ENCODE measurements at places on chromosomes 2 and 18.

GRCh38 chr2:8535469-8535795, 146.4 kb upstream of the ID2 start:
- no peak for DNase-seq

- DNase-seq = no peak
Measured at GRCh38 chr2:12170121-12170520, 423.7 kb downstream of the LPIN1 start.

DNA sequence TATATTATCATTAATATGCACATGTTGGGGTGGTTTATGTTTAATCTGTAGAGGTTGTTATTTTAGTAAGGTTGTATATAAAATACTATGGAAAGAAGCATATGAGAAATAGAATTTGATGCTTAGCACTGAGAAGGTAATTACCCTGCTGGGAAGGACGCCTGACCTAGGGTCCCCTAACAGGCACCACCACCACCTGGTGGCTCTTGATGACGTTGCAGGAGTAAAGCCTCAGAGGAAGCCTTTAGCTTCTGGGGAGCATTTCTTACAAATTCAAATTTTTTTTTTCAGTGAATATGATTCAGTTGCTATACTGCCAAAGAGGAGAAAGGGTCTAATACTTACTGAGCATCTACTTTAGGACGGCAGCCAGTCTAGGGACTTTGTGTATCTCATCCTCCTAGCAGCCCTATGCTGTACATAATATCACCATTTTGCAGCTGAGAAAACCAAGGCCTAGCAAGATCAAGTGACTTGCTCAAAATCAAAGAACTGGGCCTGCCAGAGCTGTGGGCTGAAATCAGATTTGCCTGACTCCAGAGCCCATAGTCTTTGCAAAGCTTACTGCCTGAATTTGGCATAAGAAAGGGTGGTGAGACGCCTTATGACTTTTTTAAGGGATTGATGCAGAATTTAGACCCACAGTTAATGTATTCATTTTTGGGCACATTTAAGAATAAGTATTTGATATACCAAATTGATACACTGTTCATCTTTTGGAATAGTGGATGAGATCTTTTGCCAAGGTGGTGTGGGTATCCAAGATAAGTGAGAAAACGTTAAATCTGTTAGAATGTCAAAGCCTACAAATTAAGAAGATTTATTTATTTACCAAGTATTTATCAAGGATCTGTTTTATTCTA, 78.8 kb upstream of the GAREM1 start:
- no peak for DNase-seq

DNA sequence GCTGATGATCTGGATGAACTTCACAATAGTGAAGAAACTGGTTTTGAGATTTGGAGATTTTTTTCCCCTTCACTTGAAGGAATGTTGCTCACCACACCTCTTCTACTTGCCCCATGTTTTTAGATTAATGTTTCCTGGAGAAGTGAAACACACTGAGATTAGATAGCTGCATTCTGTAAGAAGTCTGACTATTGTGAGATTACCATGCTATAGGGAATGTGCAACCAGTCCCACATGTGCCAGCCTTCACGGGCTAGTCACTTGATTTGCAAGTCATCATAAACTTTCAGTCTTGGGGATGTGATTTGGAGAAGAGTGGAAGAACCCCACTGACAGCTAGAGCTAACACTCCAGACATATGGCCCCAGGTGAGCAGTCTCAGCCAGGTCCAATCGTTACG, 7.4 kb upstream of the CCNYL1 start:
- no peak for DNase-seq

GRCh38 chr2:168935810-168936581, 34.9 kb downstream of the G6PC2 start:
- DNase-seq = peak; percentile 79

- no peak for DNase-seq
Measured at GRCh38 chr2:169965495-169965894, 138.2 kb downstream of the UBR3 start.

DNA sequence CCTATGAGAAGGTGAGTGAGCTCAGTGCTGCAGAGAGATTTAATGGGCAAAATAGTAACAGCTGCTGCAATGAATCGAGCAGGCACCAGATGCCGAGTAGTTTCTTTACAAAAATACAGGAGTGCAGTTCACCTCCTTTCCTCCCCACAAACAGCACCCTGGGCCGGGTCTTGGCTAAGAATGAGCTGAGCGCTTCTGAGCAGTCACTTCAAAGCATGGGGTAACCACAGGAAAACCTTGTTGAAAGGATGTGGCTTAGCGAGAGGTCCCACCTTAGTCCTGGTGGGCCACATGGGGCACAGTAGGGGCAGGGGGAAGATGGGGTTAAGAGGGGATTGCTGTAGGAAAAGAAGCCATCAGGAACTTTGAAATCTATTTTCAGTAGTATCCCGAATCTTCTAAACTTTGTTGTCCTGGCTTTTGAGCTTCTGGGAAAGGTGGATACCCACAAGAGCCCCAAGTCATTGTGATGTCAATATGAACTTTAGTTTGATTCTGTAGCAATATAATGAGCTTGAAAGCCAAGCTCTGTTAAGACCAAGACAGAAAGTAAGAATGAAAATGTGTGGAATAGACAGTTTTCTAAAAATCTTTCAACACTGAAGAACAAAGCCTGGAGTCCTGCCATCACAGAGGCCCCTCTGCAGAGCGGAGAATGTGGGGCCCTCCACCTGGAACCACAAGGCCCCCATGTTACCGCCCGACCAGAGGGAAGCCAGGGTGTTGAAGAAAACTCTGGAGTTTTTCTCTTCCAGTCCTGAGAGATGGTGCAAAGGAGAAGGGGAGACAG, 101.0 kb upstream of the ZNF236 start:
- DNase-seq = no peak

DNA sequence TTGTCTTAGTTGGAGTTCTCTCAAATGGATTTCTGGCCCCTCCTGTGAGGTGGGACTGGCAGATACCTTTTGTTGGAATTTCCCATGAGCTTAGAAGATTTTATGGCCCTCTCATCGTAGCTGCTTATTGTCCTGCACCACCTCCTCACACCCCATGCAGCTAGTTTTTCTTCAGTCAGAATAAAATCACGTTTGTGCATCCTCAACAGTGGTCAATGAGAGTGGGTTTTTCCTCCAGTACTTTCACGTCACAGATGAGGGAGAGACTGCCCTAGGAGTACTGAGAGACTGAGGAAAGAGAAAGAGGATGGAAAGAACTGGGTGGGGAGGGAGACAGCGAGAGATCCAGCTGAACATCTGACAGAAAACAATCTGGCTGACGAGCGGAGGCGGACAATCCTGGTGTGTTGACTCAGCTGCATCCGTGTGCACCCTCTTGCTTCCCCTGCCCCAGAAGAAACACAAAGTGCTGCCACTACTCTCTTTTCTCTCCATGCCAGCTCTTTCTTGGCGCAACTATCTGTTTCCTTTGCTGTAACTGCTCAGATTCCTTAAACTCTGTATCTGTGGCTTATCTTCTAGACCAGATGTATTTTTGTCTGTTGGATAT, 7.4 kb downstream of the RAPGEF4 start:
- no peak for DNase-seq

GRCh38 chr2:211745295-211746097, 793.1 kb downstream of the ERBB4 start:
- peak; percentile 25 for DNase-seq

GRCh38 chr2:224922142-224922727, 120.0 kb downstream of the DOCK10 start:
- no peak for DNase-seq

DNA sequence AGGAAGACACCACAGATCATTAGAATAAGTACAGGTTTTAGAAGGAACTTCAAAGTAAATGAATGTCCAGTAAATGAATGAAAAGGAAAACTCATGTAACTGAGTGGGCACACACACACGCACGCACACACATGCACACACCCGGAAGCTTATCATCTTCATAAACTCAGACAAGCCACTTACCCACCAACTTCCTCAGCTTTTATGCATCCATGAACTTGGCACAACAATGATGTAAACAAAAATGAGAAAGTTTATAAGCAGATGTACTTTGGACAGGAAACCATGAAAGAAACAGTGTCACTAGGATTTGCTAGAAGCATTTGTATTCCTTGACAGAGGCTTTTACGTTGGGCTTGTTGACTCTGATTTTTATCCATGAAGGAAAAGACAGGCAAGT, 23.2 kb downstream of the RNF152 start:
- no peak for DNase-seq

GRCh38 chr2:100291152-100291970, 30.9 kb downstream of the LONRF2 start:
- peak; percentile 87 for DNase-seq

DNA sequence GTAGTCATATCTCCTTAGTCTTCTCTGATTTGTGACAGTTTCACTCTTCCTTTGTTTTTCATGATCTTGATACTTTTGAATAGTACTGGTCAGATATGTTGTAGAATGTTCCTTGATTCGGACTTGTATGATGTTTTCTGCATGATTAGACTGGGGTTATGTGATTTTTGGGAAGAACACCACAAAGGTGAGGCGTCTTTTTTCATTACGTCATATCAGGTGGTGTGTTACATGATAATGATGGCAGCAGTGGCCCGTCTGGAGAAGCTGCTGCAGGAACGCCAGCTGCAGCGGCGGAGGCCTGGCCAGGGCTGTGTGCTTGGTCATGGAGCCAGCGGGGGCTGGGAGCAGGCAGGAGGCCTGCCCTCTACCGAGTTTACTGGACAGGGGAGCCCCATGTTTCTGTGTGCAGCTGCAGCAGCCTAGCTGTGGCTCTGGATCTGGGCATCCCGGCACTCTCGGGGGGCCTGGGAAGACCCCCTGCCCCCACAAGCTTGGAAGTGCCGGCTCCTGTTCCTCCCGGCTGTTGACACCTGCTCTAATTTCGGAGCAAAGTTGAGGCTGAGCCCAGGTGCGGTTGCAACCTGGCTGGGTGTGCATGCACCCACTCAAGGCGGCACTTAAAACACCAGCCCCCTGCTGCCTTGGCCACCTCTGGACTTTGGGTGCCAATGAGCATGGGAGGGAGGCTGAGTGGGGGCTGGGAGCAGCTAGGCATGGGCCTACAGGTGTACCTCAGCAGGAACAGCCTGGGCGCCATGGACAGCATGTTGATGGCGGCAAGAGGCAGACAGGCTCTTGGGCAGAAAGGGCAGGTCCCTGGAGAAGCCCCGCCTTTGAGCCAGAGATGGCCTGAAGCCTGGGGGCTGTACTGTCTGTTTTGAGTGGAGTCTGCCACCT, 26.1 kb downstream of the SLC4A10 start:
- DNase-seq = no peak

DNA sequence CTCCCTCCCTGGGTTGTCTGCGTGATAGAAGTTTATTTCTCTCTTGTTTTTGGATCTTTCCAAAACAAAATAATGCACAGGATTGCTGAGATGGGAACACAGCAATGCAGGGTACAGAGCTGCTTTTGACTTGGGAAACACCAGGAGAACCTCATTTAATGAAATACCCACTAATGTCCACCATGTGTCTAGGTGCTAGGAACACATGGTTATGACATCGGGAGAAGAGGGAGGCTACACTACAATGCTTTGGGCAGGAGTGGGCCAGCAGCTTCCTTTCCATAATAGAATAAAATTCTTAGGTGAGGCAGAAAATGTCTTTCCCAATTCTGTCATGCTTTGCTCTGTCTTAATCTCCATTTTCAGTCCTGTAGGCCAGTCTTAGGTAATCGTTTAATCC, 29.2 kb upstream of the KCNF1 start:
- DNase-seq = no peak

GRCh38 chr18:77105028-77105427, 27.6 kb downstream of the MBP start:
- DNase-seq = no peak

DNA sequence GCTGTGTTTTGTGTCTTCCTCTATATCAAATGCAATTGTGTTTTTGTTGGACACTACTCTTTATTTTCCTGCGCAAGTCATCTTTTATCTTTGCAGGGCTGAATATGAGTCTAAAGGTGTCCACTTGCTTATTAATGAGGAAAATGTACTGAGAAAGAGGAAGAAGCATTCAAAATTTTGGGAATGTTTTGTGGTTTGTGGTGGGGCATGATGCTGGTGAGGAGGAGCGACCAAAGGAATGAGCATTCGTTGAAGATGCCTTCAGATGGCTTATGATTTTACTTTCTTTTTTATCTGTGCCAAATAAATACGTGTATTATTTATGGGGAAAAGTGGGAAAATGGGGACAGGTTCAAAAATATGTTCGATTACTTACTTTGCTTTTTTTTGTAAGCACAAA, 63.9 kb upstream of the SMIM21 start:
- DNase-seq = no peak

DNA sequence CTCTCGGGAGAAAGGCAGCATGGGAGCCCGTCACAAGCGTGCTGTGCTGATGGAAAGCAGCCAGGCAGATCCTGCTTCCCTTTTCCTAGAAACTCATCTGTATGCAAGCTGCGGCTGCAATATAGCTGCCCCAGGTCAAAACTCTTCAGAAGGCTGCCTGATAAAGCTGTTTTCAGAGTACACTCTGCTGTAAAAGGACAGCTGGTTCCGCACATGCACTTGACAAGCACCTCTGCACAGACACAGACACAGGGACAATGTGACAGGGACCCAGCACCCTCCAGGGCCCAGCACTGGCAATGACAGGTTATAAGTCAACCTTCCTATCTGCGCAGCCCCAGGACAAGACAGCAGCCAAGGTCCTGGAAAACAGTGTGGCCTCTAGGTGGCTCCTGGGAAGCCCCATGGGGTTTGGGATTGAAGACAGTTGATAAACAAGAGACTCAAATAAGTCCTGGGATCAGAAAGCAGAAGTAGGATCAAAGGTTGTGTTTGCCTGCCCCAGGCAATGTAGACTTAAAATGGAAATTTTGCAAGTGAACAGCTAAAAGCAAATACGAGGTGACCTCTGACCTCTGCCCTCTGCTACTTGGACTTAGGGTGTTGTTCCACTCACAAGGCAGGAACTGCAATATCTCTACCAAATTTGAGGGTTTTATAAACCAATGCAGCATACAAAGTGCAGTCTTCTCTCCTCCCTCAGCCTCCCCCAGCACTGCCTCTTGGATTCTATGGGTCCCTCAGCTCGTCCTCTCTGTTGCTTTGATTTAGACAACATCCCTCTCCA, 16.9 kb downstream of the SLC66A2 start:
- no peak for DNase-seq

DNA sequence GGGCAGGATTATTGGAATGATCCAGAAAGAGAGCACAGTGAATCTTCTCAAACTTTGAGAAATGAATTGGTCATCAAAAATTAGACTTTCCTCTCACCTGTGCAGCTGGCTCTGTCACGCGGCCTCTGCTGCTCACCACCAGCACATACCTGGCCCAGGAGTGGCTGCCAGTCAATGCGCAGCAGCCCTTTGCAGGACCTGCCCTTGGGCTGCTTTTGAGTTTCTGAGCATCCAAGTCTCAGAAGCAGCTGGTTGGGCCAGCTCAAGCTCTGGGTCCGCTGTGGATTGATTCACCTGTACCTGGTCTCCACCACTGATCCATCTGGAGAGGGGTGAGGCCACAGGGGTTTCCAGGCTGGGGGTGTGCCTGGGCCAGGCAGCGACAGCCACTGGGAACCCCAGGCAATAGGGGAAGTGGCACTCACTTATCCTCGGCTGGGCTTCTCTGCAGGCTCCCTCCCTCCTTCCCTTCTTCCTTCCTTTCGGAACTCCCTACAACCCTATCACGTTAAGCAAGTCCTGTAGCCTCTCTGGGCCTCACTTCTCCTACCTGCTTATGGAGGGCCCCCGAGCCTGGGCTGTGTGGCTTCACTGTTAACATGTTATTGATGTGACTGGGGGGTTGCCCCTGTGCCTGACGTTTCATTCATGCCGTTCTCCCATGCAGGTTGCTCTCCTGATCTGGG, 48.1 kb downstream of the SH3BP4 start:
- no peak for DNase-seq

Measured in AG09309 (cell line).